ENCODE measurements at places on chromosomes 6 and 20.

GRCh38 chr20:63017076-63017825 lies 10.5 kb upstream of the BHLHE23 start:
- no peak for DNase-seq

GRCh38 chr6:105036351-105036750 lies 79.4 kb downstream of the LIN28B start:
- DNase-seq = no peak

DNA sequence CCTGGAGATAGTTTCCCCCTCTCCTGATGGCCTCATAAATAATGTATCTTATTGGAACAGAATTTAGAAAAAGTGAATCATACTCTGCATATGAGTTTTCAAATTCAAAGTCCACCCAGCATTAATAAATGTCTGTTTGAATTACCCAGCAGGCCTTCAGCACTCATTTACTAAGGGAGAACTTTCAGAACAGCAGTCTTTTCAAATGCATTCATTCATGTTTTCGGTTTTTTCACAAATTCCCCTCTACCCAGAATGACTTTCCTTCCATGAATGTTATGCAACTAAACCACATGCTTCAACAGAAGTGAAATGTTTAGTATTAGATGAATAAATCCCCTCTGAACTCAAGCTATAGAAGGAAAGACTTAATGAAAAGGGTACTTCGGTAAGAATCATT lies 92.4 kb downstream of the RTN4IP1 start:
- DNase-seq = no peak

GRCh38 chr20:15139522-15139921 lies 802.1 kb upstream of the FLRT3 start:
- DNase-seq = no peak

DNA sequence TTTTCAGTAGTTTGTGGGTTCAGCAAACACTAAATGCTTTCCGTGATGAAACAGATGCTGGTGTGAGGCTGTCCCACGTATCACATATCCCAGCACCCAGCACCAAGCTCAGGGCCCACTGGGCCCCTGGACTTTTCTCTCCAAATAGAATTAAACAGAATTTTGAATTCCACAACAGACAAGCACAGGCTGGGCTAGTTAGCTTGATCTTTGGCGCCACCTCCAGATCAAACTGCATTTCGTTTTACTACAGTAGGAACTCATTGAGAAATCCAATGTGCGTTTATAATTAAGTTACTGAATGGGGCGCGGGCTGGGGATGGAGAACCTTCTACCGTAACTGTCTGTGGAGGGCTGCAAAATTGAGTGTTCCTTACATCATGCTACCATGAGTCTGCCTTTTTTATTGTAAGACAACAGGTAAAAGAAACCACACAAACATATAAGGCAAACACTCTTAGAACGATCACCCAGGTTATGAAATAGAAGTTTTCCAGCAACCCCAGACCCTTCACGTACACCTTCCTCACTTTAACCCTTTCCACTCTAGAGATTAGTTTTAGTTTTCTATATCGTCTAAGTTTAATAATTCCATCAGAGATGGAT lies 107.8 kb downstream of the ZFP64 start:
- DNase-seq = peak; percentile 13

- DNase-seq = no peak
These were observed 27.0 kb upstream of the SLC22A2 start for GRCh38 chr6:160285541-160286105.

DNA sequence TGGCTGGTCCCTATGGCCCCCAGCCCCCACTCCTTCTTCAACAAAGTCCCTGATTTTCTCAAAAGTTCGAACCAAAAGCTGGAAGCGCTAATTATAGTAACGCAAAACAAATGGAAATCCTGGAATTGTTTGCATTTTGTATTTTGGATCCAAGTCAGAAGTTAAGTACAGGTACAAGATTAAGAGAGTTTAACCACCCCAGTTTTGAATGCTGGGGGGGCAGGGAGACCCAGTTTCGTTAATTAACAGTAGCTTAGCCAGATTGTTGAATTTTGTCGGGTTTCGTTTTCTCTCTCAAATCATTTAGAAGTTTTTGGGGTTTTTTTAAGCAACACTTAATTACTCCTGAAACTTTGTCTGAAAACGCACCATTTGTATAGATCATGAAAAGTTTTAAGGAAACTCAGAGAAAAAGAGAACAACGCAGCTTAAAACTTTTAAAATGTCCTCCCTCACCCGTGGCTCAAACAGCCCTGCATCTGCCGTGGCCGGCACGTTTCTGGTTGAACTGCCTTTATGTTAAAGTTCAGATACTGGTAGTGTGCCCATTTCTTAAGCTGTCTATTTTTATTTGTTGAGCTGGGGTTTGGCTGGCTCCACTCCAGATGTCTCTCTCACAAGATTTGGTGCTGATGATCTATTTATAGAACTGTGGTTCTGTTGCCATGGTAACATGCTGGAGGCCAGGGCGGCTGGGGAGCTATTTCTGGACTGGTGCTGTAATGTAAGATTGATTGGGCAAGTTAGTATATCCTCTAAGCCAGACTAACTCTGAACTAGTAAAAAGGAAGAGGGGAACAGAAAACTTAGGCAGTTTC lies 55.0 kb downstream of the GNAS start:
- DNase-seq = peak; percentile 66

DNA sequence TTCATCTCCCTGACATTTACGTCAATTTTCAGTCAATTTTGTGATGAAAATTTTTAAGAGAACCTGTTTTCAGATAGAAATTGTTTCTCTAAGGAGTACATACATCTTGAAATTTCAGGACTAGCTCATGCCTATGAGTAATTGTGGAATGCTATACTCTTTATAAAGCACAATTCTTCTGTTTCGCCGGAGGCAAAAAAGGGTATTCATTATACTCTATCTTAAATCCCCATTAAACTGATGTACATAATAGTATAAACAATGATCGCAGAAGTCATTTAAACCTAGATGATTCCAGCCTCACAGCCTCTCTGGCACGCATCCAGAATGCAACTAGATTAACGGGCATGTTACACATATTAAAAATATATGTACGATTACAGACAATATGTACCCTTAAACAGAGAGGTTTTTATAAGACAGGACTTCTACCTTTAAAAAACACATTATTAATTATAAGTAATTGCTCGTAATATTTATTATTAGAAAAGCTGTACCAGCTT lies 62.6 kb downstream of the NRSN1 start:
- no peak for DNase-seq

GRCh38 chr6:74166849-74167248 lies 470.8 kb downstream of the CD109 start:
- DNase-seq = no peak

GRCh38 chr6:93304505-93304904 lies 114.9 kb downstream of the EPHA7 start:
- no peak for DNase-seq

DNA sequence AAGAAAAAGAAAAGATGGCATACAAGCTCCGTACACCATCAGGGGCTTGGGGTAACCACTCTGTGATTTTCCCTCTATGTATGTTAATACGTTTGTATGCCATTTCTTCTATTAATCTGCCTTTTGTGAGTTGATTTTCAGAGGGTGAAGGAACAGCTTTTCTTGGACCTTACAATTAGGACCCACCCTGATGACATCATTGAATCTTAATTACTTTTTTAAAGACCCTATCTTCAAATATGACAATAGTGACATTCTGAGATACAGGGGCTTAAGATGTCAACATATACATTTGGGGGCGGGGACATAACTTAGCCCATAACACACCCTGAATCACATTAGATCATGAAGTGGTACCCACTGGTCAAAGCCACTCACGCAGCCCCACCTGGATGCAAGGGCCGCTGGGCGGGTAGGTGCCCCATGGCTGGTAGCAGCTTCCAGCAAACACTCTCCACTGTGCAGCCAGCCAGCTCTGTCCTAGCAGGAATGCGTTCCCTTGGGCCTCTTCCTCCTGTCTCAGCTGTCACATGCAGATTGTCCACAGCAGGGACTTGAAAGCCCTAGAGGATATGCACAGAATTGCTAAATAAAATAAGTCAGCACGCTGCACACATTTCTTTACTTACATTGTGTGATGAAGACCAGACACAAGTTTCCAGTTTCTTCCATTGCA lies 74.5 kb downstream of the FOXF2 start:
- DNase-seq = no peak

- no peak for DNase-seq
These were observed 96.9 kb downstream of the TBX18 start for GRCh38 chr6:84667252-84668213.

GRCh38 chr20:45947110-45947866 lies 12.8 kb downstream of the PCIF1 start:
- DNase-seq = no peak

DNA sequence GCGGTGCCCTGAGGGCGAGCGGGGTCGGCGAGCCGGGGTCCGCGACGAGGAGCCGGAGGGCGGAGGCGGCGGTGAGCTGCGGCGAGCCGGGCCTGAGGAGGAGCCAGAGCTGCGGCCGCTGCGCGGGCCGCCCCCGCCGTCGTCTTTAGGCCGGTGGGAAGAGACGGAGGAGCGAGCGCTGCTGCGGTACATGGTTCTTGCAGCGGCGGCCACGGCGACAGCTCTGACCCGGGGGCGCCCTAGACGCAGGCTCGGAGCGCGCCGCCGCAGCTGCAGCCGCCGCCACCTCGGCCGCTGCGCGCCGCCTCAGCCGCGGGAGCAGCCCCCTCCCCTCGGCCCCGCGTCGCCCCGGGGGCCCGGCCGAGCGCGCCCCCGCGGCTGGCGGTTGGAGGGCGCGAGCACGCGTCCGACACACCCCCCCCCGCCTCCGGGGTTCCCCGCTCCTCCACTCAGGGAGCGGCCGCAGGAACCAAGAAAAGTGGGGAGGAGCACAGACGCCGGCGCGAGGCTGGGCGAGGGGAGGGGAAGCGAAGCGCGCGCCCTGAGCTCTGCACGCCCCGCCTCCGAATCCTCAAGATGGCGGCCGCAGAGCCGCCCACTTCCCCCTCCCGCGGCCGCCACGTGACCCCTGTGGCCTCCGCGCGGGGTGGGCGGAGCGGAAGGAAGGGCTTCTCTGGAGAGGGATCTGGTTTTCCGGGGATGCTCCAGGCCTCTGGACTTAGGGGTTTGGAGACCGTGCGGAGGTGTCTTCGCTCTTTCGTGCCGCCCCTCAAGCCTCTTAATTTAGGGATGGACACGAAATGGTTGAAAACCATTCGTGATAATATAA lies at the start of gene ZNF318:
Gene ZNF318 (minus strand): TSS at position 474 of the 829 bp plus-strand sequence. CDS start 282 bp downstream, at position 192.
- DNase-seq = peak; percentile 95

GRCh38 chr6:137893726-137894125 lies 26.7 kb downstream of the TNFAIP3 start:
- DNase-seq = no peak

DNA sequence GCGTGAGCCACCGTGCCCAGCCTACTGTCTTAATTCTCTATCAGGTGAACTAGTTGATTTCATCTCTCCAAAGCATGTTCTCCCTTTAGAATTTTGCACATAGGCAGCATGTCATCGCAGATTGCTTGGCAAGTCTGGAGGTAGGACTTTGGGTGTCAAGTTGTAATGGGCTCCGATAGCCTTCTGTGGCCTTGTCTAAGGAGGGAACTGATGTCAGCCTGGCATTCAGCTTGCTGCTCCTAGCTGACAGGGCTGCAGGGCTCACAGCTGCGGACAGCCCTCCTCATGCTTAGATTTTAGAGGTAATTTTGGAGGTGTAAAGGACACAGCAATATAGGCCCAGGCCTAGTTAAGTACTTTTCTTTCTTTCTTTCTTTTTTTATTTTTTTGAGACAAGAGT lies 11.3 kb downstream of the CHMP4B start:
- no peak for DNase-seq

GRCh38 chr6:42333612-42334011 lies 116.0 kb upstream of the MRPS10 start:
- no peak for DNase-seq

GRCh38 chr20:45450097-45450818 lies 19.3 kb upstream of the WFDC2 start:
- no peak for DNase-seq

GRCh38 chr6:130203370-130203769 lies 19.4 kb downstream of the SAMD3 start:
- DNase-seq = no peak

DNA sequence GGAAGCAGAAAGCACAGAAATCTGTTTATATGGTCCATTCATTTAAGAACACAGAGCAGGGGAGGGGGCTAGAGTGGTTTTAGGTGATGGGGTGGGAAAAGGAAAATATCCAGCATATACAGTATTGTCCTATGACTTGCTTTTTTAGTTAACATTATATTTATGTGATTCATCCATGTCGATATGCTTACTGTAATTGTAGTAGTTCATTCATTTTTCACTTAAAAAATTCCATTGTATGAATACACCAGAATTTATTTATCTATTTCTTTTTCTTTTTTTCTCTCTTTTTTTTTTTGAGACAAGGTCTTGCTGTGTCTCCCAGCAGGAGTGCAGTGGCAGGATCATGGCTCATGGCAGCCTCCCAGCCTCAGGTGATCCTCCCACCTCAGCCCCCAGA lies 9.6 kb upstream of the PRIM2 start:
- DNase-seq = no peak

GRCh38 chr20:4897600-4897999 lies 103.7 kb downstream of the SLC23A2 start:
- peak; percentile 35 for DNase-seq

GRCh38 chr20:50478162-50478990 lies 31.8 kb upstream of the PTPN1 start:
- peak; percentile 16 for DNase-seq

DNA sequence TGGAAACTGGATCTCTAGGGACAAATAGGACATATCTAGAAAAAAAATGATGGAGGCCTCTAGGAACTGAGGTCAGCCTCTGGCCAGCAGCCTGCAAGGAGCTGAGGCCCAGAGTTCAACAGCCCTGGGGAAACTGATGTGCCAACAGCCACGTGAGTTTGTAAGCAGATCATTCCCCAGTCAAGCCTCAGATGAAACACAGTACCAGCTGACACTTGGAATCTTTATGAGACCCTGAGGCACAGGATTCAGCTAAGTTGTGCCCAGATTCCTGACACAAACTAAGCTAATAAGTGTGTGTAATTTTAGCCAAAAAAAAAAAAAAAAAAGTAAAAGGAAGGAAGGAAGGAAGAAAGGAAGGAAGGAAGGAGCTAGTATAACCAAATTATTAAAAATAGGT lies 1059.8 kb upstream of the MAP3K7 start:
- DNase-seq = no peak

All from substantia nigra (tissue), 51 donors.